ENCODE measurements at places on chromosomes 16 and 17.

DNA sequence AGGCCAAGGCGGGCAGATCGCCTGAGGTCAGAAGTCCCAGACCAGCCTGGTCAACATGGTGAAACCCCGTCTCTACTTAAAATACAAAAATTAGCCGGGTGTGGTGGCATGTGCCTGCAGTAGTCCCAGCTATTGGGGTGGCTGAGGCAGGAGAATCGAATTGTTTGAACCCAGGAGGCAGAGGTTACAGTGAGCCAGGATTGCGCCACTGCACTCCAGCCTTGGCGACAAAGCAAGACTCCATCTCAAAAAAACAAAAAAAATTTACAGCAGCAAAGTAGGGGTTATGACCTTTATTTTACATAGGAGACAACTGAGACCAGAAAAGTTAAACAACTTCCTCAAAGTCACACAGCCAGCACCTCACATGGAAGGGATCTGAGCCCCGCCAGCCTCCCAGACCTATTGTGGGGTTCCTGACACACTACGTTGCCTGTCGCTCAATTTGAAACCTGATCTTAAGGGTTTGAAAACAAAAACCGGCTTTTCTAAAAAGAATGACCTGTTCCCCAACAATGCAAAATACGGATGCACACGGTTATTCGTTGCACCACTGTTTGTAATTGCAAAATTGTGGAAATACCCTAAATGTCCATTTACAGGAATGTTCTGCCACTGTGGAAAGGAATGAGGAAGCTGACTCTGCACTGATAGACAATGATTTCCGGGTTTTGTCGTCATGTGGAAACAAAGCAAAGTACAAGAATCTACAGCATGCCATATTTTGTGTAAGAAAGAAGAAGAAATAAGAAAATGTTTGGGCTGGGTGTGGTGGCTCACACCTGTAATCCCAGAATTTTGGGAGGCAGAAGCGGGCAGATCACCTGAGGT is 77.2 kb downstream of the CNGB1 start:
- no peak for DNase-seq

GRCh38 chr17:57677858-57678257 is 67.2 kb downstream of the CCDC182 start:
- no peak for DNase-seq

DNA sequence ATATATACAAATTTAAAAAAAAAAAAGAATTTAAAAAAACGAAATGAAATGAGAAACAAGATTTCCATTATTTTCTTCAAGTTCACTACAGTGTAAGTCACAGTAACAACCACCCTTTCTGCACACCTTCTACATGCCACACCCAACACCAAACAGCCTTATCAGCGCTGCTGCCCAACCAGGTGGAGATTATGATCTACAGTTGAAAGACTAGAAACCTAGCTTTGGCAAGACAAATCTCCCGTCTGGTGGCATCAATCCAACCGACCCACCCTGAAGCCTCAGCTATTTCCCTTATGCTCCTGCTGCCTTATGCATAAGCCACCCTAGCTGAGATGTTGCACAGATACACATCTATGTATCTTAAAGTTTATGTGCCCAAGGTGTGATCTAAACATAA is 60.8 kb downstream of the PARN start:
- no peak for DNase-seq

DNA sequence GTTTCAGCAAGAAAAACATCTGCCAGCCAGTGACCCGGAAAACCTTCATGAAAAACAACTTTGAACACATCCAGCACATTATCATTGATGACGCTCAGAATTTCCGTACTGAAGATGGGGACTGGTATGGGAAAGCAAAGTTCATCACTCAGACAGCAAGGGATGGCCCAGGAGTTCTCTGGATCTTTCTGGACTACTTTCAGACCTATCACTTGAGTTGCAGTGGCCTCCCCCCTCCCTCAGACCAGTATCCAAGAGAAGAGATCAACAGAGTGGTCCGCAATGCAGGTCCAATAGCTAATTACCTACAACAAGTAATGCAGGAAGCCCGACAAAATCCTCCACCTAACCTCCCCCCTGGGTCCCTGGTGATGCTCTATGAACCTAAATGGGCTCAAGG is 22.2 kb downstream of the SLFN5 start:
- no peak for DNase-seq

DNA sequence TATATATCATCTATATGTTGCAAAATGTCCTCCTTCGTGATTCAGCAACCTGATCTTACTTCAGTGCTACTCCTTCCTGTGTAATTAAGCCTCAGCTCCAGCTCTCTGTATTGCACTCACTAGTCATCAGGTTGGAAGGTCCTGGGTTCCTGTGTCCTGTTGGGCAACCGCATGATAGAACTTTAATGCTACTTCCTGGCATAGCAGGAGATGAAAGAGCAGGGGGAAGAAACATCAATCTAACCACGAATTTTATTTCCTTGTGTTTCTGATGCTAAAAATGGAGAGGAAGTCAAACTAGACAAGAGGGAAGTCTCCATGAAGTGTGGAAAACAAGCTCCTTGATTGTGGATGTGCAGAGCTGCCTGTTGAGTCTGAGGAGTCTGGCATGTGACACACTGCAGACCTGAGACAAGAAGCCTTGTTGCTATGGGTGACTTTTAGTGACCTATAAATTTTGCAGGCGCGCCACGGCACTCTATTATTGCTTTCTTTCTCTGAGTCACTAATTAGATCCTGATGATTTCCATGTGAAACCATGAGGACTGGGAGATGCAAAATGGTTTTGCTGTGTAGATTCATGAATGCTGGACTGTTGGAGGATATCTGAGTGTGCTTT is 25.6 kb downstream of the IGSF6 start:
- DNase-seq: no peak

- no peak for DNase-seq
Observed at GRCh38 chr16:23385441-23385840, 67.5 kb downstream of the COG7 start.

- peak; percentile 25 for DNase-seq
Observed at GRCh38 chr17:55420776-55421178, 858 bp downstream of the MMD start.

GRCh38 chr17:16473044-16474011 is 18.7 kb downstream of the LRRC75A start:
- no peak for DNase-seq

- DNase-seq: no peak
Observed at GRCh38 chr16:2238150-2238837, 2.0 kb downstream of the DNASE1L2 start.
